SK-MEL-5 (cell line): ENCODE measurements at places on chromosomes 11 and 22. TPM values are rescaled to one million over a fixed set of nuclear protein-coding genes. Genes with fewer than 3 reads are reported as not detected.

DNA sequence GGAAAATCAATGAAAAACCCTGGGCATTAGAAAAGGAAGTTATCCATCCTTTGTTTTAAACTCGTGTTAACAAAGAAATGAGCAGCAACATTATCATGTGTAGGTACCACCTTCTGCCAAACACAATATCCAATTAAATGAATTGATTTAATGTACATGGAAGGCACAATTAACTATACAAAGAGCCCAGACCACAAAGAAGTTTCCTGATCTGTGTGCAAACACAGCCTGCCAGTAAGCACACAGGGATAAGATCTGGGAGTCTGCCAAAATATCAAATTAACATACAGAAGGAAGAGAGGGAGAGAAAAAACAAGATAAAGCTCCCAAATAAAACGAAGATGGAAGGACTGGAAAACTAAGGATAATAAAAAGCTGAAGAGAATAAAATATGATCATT, 54.1 kb upstream of the SLC25A1 start:
- DNase-seq: no peak

DNA sequence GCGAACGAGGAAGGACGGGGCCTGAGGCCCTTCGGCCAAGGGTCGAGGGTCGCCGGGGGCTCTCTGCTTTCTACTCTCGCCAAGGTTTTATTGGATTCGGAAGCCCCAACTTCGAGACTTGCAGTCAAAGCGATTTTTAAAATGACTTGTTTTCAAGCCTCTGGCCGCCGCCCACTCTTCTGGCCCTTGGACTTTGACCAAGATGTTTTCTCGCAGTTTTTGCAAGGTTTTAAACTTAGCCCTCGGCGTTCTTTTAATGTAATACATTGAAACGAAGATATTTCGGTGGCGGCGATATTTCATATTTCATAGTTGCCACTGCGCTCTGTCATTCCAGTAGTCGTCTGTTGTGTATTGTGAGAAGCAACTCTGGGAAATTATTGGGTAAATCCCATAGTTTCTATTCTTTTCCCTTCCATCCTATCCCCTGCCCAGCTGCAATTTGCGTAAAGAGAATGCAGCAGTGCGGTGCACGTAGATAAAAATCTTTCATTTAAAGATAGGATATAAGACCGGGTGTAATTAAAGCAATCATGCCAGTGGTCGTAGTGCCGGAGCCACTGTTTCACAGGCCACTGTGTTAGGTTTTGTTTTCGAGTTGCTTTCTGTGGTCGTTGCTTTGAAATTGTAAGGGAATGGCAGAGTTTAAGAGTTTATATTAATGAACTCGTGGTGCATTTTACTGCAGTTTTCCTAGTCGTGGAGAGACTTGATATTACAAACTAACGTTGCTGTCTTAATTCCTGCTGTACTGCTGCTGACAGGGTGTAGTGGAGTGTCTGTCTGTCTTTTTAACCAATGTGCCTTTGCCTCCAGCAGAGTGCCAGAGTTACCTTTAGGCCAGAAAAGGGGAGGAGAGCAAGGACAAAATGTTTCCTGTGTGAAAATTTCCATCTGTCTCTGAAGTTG, 702 bp downstream of the BIRC2 start:
- DNase-seq: peak; percentile 33

GRCh38 chr22:25941365-25941960, 199.5 kb downstream of the MYO18B start:
- no peak for DNase-seq

DNA sequence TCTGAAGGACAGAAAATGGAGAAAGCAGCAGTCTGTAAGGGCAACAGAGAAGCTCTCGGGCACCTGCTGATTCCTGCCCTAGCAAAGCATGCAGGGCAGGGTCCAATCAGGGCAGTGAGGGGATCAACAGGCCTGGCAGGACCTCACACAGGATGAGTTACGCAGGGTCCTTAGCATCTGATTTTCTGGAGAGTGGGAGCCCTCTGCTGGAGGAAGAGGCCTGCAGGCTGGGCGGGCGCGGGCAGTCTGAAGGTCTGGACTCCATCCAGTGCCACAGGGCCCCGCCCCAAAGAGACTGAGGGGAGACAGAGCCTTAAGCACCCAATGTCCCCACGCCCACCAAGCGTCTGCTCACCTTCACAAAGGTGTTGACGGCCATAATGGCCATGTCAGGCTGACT, 28.9 kb downstream of the AP1B1 start:
- DNase-seq: peak; percentile 74

DNA sequence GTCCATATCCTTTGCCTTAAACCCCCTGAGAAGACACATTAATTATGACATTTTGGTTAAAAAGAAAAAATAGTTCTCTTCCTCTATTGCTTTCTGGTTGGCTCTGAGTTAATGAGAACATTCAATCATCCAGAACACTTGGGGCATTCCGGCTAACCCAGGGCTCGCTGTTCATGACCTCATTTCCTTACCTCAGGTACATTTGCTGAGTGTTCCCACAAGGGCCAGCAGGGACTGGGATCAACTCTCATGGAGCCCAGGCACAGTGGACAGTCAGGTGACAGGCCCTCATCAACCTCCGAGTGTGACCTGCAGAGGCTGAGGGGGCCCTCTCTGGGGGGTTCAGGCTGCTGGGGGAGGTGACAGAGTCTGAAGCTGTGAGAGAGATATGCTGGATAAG, 98.9 kb downstream of the MYO18B start:
- no peak for DNase-seq

DNA sequence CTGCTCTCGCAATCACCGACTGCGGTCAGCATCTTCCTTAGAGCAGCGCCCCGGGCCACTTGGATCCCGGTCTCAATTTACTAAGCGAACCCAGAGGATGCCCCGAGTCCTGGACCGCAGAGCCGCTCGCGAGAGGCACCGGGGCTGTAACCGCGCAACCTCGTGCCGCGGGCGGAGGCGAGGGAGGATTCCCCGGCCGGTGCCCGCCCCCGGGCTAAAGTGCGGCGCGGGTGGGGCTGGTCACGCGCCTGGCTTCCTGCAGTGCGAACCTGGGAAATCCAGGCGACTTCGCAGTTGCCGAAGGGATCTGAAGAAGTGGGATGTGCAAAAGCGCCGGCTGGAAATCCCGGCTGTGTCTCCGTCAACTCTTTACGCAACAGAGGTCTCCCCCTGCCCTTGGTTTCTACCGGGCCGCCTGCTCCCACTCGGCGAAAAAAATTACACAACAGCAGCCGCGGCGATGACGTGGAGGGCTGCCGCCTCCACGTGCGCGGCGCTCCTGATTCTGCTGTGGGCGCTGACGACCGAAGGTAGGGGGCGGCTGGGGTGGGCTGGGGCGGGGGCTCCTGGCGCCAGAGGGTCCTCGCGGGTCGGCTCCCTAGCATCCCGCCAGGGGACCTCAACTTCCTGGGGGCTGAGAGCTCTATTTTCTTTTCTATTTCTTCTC, at the start of gene NCR3LG1:
Gene NCR3LG1 (plus strand): TSS at position 291 of the 667 bp plus-strand sequence. CDS start 170 bp downstream, at position 461.
- peak; percentile 41 for DNase-seq

DNA sequence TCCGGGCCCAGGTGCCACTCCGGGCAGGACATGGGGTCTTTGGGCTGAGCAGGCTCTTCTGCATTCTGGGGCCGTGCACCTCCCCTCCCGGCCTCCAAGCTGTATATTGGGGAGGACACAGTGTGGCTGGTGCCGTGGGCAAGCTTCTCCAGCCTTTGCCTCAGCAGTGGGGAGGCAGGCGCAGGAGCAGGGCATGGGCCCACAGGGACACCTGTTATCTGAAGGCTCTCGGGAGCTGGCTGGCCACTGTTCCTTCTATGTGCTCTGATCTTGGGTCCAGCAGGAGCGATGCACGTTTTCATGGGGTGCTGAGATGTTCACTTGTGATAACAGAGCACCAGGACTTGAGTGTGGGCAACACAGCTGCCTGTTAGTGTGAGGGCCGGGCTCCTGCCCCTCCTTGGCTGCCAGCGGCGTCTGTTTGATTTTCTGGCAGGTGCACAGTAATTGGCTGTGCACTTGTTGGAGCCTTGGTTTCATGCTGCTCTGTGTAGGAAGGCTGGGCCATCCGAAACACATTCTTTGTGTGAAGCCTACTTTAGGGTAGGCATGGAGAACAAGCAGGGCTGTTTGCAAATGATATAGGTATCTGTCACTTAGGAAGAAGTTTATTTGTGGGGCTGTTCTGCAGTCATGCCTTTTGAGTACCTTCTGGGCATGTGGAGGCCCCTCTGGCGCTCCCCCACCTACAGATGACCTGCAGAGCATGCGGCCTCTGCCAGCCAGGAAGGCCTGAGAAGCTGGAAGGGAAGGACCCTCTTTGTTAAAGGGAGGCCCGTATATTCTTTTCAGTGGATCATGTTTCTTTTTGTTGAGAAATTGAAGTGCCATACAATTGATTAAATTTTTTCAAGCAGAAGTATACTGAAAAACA, 201.5 kb downstream of the TBC1D22A start:
- no peak for DNase-seq

DNA sequence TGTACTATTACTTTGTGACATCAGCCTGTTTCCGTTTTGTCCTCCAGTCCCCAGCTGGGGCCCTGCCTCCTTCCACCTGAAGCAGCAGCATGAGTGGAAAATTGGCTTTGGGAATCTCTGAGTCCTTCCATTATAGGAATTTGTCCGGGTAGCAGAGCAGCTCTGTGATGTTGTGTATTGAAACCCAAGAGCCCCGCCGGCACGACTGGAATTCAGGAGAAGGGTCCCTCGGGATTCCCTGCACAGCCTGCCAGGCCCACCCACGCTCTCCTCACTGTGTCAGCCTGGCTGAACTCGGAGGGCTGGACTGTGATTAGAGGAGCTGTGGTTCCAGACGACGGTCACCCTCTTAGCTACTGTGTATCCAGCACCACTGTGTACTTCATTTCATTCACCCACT, 18.8 kb upstream of the TSPAN18 start:
- no peak for DNase-seq

DNA sequence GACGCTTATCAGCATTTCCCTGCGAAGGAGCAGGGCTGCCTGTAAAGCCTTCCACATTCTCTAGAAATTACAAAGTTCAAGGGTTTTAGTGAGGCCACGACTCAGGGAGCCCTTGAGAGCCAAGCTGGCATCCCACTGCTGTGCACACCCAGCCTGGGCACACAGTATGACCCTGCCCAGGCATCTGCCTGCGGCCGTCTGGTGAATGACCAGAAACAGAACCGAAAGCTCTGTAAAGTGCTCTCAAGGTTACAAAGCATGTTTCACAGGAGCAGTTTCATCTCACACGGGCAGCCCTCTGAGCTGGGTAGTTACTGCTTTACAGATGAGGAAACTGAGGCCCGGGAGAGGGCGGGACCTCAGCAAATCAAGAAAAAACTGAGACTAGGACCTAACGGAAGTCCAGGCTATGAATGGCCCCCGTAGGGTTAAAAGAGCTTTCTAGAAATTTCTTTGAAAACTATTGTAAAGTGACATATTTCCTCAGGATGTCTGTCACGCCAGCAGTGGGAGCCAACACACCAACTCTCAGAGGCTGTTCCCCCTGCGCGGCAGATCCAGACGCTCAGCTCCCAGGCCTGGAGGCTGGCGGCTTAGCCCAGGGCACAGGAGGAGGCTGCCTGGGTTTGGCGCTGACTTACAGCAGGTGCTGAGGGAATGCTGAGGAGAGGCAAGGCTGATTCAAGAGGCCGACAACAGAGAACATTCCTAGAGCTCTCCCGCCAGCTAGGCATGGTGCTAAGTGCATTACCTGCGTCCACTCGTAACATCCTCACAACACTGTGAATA, 7.7 kb upstream of the TCF20 start:
- peak; percentile 26 for DNase-seq

DNA sequence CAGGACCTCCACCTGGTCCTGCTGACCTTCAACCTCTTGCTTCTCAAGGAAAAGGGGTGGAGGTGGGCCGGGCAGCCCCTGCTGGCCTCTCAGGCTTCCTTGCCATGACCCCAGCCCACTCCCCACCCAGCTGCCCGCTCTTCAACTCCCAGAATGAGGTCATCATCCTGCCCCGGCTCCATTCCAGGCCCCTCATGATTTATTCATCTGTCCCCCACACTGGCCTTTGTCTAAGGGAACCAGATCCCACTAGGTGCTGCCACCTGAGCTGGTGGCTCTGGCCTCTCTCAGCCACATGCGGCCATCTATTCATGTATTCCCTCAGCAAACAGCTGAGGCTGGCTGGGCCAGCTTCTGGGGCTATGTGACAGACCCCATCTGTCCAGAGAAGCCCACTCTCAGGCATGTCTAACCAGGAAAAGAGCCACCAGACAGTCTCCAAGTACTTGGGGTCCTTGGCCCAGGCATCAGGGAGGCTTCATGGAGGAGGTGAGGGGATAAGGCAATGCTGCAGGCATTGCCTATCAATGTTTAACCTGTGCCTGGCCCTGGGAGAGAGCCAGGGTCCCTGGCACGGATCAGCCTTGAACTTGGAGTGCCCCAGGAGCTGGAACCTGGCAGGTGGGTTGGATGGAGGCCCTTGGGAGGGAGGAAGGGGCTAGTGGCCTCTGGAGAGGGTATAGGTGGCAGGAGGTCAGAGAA, 2.2 kb upstream of the CABP2 start:
- no peak for DNase-seq

DNA sequence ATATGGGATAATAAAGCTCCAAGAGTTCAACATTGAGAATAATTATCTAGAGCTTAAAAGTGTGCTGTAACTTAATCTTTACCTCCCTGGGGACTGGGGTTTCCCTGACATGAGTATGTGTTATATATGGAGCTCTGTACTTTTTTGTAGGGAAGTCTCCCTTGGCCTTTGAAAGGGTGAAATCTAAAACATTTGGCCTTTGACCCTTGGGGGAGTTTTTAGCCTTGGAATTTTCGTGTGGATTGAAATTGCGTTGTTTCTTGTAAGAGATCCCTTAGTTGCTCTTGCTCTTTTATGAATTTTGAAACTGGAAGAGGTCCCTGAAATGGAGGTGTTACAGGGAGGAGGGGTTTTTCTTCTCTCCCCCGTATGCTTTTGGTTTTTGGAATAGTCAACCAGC, 450.0 kb downstream of the NELL1 start:
- no peak for DNase-seq

DNA sequence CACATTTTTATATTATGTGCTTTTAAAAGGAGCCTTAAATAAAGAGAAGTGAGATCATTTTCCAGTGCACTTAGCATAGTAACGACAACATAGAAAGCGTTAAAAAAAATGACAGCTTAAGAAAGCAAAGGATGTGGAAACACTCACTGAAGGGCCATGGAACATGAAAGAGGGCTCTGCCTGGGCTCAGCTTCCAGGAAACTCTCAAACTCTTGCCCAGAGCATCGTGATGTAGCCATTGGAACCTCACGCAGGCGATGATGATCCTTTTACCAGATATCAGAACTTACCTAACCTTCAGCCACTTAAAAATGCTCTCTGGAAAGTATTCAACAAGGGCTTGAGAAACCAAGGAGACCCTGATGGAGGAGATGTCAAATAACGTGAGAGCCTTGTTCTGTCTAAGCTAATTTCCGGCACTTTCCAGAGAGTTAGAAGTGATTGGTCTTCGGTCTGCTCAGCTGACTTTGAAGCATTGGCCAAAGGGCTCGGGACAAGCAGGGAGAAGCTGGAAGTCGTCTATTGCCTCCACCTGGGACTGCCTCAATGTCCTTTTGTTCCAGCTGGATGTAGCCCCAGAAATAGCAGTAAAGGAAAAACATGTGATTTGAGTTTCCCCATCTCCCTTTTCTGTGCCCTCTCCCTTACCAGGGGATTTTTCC, 21.5 kb upstream of the ETS1 start:
- DNase-seq: no peak

- no peak for DNase-seq
These were observed 423 bp upstream of the RTN3 start for GRCh38 chr11:63680834-63681320.

Gene IFITM10
- total RNA-seq: 0.11 TPM in 1 of 2 replicates, not detected in the other

Gene UVRAG
- total RNA-seq: 18.3 and 19.2 TPM in 2 replicates

Gene DDIAS
- 9.3 and 13.8 TPM in 2 replicates for total RNA-seq

Gene GTPBP1
- total RNA-seq: 16.1 and 27.1 TPM in 2 replicates

Gene HORMAD2
- total RNA-seq: not detected in 2 replicates

Gene NCR3LG1
- 5.7 and 6.6 TPM in 2 replicates for total RNA-seq

Gene DGCR6L
- 44.5 and 48.3 TPM in 2 replicates for total RNA-seq

Gene FIBIN
- total RNA-seq: not detected in 2 replicates

Gene PRR33
- not detected in 2 replicates for total RNA-seq

Gene NAALAD2
- total RNA-seq: 1.8 and 2.5 TPM in 2 replicates

Gene KCNE3
- not detected in 2 replicates for total RNA-seq
